Activated CD4-positive, alpha-beta T cell treated with anti-CD3 and anti-CD28 coated beads for 4 hours (primary cell): ENCODE measurements at places on chromosomes 4 and X.
A peak's percentile ranks its signal among the peaks of the same experiment; 100 is the strongest.

DNA sequence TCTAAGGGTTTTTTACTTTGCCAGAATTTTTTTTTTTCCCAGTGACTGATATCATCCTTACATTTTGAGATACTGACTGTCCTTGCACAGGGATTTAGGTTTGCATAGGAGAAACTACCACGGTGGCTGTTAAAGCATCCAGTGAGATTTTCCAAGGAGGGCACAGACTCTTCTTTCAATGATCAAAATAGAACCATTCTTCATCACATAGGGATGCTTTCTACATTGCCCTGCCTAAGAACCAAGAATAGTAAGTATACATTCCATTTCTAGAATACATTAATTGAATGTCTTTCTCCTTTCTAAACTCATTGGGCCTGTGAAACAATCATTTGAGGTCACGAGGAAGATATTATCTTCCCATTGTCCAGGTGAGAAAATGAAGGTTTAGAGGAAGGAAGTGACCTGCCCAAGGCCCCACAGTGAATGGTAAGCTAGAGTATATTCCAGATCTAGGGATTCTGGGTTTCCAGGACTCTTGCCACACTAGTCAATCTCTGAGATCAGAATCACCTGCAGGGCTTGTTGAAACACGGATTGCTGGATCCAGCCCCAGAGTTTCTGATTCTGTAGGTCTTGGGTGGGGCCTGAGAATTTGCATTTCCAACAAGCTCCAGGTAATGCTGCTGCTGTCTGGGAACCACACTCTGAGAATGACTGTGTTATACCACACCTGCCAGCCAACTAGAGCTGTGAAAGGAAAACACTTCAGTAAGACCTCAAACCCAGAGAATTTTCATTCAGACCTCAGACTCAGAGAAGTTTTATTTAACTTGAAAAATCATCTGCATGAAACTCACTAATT is 17.7 kb upstream of the TMEM154 start:
- no peak for DNase-seq

GRCh38 chr4:108166038-108166437 is 2.7 kb downstream of the LEF1 start:
- DNase-seq: peak; percentile 42

- DNase-seq: no peak
These were observed 94.1 kb upstream of the GK2 start for GRCh38 chr4:79502081-79502480.

DNA sequence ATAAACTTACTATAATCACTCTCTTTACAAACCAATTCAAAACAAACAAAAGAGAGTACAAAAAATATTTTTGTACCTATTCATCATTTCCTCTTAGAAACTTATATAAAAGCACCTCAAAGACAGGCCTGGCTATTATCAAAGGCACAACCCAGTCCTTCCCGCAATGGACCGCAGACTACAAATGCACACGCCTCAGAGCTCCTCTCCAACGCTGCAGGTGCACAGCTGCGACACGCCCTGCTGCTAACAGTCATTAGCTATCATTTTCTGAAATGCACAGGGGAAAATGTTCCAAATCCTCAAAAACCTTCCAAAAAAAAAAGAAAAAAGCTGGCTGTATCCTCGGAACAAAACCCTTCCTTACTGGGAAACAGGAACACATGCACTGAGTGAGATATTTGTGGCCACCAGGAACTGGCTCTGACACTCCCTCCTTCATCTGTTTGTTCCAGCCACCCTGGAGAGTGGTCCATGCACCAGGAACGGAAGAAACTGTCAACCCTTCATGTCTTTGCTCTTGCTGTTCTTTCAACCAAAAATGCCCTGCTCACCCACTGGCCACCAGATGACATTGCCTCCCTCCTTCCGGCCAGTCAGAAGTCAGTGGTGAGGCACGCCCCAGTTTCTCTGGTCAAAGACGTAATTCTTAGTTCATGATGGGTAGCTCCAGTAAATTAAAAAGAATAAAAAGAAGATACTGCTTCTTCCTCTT is 16.7 kb downstream of the IRF2 start:
- no peak for DNase-seq

- DNase-seq: peak; percentile 37
These were observed 12.5 kb downstream of the RFC1 start for GRCh38 chr4:39353478-39354253.

- no peak for DNase-seq
These were observed 22.8 kb downstream of the REELD1 start for GRCh38 chr4:146237092-146237491.

DNA sequence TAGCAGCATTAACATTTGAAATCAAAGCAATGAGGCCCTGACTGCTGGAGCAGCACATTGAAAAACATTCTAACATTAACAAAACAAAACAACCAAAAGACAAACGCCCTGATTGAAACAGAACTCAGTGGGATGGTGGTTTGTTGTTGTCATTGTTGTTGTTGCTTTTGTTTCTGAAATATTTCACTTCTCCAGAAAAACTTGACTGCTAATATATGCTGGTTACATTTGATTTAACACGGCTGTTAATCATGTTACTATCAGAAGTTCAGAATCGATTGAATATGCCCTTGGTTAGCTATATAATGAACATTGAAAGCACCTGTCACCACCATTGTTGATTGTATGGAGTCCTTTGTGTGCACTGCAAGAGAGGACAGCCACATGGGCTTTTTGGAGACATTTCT is 790.4 kb upstream of the GALNTL6 start:
- DNase-seq: no peak
